T-helper 9 cell (primary cell): ENCODE measurements at places on chromosomes 2 and 18.
A peak's percentile ranks its signal among the peaks of the same experiment; 100 is the strongest.

GRCh38 chr2:41033127-41033526 is 581.2 kb upstream of the SLC8A1 start:
- no peak for DNase-seq

- DNase-seq, result no peak
Measured at GRCh38 chr18:58338141-58338540, 290.8 kb downstream of the ALPK2 start.

GRCh38 chr2:128490881-128491691 is 172.4 kb upstream of the HS6ST1 start:
- no peak for DNase-seq

- no peak for DNase-seq
Measured at GRCh38 chr2:43370705-43371104, 144.3 kb upstream of the ZFP36L2 start.

DNA sequence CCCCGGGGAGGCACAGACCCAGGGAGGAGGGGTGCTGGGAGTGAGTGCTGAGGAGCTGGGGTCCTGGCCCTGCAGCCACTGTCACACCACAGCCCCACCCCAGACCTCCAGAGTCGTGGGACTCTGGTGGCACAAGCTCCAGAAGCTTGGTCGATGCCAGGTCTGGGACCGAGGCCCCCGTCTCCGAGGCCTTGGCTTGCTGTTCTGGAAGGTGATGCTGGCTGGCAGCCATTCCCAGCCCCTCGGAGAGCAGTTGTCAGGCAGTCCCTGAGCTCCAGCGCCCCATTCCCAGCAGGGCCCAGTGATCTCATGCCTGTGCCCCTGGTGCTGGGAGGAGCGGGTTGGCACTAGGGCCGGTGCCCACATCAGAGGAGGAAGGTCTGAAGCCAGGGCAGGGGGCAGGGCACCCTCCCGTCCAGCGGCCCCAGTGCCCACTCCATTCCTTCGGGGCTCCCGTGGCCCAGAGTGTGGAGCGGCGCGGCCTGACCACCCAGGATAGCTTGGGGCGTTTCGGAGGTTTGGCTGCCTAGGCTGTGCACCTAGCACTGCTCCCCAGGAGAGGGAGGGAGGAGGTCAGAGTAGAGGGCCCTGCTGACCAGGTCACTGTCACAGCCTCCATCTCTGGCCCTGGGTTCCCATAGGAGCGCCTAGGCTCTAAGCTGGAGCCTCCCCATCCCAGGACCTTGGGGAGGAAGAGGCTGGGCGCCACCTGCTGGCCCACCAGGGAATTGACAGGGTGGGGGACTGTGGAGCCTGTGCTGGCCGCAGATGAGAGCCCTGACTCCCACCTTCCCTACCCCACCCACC is 16.8 kb upstream of the ALPI start:
- DNase-seq, result no peak

DNA sequence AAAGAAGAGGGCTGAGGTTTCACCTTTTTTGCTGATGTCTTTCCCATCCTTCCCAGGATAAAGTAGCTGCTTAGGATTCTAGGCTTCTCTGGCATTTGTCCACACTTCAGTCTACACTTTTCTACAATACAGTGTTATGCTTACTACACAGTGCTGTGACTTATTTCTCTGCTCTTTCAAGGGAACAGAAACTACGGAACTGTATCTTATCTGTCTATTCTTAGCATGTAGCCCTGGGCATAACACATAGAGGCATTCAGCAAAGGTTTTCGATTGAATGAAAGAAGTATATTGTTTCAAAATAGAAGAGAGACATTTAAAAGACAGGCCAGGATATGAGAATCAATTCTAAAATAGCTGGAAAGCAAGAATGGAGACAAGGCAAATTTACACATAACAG is 110.9 kb downstream of the ARHGEF33 start:
- DNase-seq, result no peak

GRCh38 chr2:236319036-236319435 is 54.8 kb upstream of the ASB18 start:
- DNase-seq, result no peak

- no peak for DNase-seq
Measured at GRCh38 chr2:141423124-141423523, 707.7 kb downstream of the LRP1B start.

GRCh38 chr18:42242758-42243157 is 287.7 kb downstream of the PIK3C3 start:
- no peak for DNase-seq

- DNase-seq, result no peak
Measured at GRCh38 chr2:16186661-16187481, 246.5 kb downstream of the MYCN start.

DNA sequence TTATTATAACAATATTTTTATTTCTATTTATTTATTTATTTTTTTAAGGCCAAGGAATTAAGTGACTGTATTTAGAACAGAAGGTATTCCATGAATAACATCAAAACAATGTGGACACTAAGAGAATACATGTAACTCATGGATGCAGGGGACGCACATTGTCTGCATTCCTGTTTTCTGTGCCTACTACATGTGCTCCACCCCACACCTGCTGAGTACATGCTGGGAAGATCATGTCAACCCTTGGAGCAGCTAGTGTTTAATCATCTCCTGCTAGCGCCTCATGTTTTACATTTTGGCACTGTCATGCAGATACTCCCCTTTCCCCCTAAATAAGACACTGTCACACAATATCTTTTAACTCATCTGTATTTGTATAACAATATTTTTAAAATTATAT is 29.3 kb downstream of the DPYSL5 start:
- DNase-seq, result no peak

- DNase-seq, result no peak
Measured at GRCh38 chr18:74419761-74420160, 37.3 kb downstream of the DIPK1C start.

DNA sequence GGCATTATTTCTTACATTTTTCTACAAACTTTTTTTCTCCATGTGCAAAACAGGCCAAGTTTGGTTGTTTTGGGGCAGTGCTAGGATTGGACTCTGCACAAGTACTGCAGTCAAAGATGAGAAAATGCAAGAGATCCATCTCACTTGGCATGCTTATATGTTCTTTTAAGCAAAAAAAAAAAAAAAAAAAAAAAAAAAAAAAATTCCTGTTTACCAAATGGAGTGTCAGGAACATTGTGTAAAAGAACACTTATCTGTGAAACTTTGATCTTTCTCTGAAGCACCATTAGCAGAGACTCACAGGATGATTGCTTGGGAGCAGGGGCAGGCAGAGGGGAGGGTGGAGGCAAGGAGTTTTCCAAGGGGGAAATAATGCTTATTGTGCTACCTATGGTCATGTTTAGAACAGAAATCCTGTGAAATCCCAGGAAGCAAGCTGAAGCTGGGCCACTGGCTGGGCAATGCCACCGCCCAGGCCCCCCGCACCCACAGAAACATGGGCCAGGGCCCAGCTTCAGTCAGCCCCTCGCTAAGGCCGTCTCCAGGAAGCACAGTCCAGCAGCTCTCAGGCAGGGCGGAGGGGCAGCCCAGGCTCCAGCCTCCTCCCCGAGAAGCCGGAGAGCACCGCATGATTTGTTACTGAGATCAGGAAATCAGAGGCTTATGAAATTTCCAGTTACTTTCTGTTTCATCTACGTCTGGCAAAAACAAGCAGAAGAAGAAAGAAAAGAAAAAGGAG is 229.4 kb downstream of the ZNF516 start:
- DNase-seq, result no peak

- no peak for DNase-seq
Measured at GRCh38 chr2:138329591-138329990, 172.0 kb upstream of the SPOPL start.

GRCh38 chr2:46578961-46579360 is 99.6 kb downstream of the TMEM247 start:
- DNase-seq, result no peak

DNA sequence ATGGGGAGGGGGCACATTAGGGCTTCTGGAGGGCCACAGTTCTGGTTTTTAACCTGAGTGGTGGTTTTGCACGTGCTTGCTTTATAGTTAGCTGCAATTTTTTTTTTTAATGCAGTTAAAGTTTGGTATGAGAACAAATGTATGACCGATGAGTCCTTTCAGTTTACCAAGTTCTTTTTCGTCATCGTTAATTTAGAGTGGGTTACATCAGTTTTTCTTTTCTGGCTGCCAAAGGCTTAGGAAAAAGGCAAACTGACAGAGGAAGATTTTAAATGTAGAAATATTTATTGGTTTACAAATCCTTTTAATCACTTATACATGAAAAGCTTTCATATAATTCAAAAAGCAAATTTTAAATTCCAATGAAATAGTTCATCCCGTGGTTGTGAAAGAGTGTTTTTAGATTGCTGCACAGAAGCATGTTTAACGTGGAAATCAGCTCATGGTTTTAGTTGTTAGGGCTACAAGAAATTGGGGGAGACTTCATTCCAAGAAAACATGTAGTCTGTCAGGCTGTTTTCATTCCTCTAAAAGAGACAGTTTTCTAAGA is 82.9 kb downstream of the MSH2 start:
- DNase-seq, result no peak

- DNase-seq, result no peak
Measured at GRCh38 chr2:233964581-233964980, 47.4 kb downstream of the TRPM8 start.

DNA sequence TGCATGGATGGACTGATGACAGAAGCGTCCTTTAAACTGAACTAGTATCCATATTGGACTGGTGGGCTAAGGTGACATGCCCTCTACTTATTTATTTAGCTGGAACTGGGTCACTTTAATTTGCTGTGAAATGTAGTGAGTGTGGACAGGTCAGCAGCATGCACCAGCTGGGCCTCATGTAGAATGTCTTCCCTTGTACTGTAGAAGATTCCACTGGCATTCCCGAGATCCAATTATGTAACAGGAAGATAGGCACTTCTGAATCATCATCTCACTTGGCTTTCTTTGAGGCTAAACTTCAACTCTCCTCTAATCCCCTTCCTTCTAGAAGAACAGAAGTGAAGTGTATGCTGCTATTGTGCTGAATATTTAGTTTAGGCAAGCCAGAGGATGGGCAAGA is 296.2 kb downstream of the SLC8A1 start:
- DNase-seq, result no peak

GRCh38 chr2:33395655-33396249 is 80.7 kb upstream of the RASGRP3 start:
- peak; percentile 16 for DNase-seq

GRCh38 chr2:129673234-129673633 is 306.2 kb upstream of the RAB6C start:
- DNase-seq, result no peak

DNA sequence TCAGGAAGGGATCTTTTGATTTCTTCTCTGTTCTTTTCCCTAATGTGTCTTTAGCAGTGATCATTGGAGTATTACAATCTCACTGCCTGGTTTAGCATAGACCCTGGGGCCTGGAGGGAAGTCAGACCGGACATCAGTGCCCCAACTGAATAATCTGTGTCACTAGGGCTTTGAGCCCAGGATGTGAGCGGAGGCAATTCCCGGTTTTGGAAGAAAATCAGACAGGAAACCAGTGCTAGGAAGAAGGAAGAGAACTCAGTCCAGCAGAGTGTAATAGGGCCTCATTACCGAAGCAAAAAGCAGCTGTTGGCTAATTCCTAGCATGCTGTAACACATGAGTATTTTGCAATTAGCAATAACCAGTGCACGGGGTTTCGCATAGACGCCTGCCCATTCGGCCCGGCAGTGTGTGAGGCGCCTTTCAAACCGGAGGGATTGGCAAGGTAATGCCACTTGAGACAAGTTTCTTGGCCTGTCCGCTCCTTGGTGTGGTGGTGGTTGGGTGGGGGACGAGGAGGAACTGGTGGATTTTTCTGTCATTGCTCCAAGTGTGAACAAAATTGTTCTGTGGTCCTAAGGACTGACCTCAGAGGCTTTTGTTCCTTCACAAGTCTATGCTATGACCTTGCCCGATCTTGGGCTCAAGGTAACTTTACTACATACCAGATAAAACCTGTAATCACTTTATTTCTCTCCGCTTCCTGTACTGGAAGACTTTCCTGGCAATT is 2.8 kb downstream of the FOSL2 start:
- DNase-seq, result no peak

GRCh38 chr2:148969659-148970061 is 68.8 kb upstream of the LYPD6B start:
- DNase-seq, result no peak

GRCh38 chr2:35548171-35548570 is 807.4 kb upstream of the CRIM1 start:
- no peak for DNase-seq

- no peak for DNase-seq
Measured at GRCh38 chr2:208034503-208035140, 9.3 kb upstream of the PLEKHM3 start.

- DNase-seq, result no peak
Measured at GRCh38 chr2:240898731-240899467, 2.9 kb upstream of the MAB21L4 start.

DNA sequence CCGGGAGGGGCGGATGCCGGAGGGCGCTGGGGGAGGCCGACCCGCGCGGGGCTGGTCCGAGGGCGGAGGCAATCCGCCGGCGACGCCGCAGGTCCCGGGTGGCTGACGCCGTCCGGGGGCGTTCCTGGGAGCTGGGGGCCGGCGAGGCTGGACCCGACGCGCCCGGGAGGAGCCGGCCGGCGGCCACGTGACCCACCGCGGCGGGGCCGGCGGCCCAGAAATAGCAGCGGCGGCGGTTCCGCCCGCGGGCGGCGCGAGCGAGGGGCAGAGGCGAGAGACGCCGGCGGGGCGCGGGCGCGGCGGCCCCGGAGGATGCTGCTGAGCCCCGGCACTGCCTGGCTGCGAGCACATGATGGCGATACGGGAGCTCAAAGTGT is at the start of gene RAB31:
TSS of gene RAB31 (plus strand) at position 245 of the 377 bp plus-strand sequence. CDS start at position 350, 105 bp downstream.
- no peak for DNase-seq

GRCh38 chr2:86372133-86372532 is 34.7 kb upstream of the REEP1 start:
- DNase-seq, result no peak
